Lung (tissue), 17 donors: ENCODE measurements at places on chromosomes 4 and X.

- DNase-seq: no peak
Observed at GRCh38 chr4:6435010-6435409, 37.4 kb downstream of the PPP2R2C start.

DNA sequence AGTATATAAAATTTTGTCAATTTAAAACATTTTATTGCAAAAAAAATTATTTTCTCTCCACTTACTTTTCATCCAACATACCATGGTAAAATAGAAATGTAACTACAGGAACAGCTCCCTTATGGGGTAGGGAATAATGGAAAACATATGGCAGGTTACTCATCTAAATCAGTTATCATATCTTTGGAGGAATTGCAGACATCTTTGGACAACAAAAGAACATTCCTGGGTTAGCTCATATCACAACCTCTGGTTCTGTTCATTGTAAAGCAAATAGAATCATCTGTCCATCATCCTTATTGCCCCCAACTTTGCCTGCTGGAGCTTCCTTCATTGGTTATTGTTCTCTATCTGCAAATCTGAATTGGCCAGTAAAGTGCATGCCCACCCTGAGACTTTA is 387.5 kb upstream of the GRID2 start:
- DNase-seq: no peak

DNA sequence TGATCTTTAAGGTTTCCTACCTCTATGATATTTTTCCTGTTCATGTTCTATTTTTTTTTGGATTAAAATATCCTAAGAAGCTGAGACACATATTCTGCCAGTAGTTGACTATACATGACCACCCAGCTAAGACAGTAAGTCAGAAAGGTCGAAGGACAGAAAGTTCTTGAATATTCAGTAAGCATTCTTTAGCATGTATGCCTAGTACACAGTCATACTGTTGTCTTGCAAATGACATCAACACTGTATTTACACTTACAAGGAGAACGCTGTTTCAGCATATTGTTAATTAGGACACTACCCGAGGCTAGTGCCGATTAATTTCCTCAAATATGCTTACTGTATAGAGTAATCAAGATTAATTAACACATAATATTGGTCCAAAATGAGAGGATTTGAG is 300.6 kb downstream of the STIM2 start:
- DNase-seq: no peak

DNA sequence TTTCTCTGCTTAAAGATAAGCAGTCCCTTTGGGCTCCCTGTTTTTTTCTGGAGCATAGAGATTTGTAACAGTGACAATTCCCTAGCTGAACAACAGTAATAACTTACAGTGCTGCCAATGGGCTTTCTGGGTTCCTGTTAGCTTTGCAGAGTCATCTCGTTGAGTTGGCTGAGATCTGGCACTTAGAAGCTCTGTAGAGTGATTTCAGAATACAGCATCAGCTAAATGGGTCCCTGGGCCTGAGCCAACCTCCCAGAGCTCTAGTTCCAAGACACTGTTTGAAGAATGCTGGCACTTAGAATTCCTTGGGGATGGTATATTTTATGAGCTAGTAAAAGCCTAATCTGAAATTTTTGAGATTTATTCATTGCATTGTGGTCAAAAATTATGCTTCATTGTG is 43.5 kb upstream of the SERTM2 start:
- DNase-seq: peak; percentile 55

- DNase-seq: no peak
Observed at GRCh38 chr4:168486912-168487281, 6.6 kb upstream of the DDX60L start.

GRCh38 chrX:97398030-97398551 is 514.4 kb downstream of the RPA4 start:
- DNase-seq: no peak

DNA sequence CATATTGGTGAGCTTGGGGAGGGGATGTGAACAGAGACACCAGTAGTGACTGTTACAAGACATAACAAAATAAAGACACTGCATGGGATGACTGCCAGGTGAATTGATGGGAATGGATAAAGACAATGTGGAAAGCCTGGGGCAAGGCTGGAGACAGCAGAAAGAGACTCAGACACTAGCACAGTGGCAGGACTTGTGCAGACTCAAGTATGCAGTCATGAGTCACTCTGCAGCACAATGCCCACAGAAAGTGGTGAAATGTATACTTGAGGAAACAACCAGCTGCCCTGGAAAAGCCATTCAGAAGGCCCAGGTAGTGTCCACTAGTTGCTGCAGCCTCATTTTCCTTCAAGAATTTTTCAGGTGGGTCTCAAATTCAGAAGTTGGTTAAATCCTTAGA is 452.3 kb downstream of the MID1IP1 start:
- DNase-seq: no peak

DNA sequence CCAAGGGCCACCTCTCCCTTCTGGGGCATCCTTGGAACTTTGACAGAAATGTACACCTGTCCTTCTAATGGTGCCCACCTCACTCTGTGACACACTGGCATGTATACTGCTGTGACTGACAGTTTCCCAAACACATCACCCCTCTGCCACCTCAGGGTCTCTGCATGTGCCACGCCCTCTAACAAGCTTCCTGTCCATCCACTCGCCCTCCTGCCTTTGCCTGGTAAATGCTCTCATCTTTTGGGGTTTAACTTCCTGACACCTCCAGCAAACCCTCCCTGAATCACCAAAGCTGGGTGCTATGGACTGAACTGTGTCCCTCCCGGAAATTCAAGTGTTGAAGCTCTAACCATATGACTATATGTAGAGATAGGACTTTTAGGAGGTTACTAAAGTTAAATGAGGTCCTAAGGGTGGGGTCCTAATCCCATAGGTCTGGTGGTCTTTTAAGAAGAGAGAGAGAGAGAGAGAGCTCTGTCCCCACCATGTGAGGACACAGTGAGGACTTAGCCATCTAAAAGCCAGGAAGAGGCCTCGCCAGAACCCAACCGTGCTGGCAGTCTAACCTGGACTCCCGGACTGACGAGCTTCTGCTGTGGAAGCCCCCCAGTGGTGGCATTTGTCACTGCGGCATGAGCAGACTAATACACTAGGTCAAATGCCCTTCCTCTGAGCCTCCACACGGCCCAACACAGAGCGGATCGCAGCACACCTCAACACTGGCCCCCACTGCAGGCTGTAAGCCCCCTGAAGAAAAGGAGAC is 95.6 kb downstream of the AFAP1 start:
- peak; percentile 78 for DNase-seq

DNA sequence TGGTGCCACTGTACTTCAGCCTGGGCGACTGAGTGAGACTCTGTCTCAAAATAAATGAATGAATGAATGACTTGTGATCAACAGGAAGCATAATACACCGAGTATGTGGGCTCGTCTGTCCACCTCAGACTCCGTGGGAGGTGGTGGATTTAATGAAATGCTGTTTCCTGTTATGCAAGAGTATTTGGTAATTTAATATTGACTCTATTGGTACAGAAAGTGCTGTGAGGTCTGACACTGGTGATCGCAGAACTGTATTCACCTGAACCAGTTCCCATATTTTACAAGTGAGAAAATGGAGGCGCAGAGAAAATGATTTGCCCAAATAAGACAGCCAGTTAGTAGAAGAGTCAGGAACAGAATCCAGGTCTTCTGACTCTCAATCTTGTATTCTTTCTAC is 423.3 kb downstream of the RAPGEF2 start:
- DNase-seq: no peak

- no peak for DNase-seq
Observed at GRCh38 chrX:152061557-152061956, 76.8 kb downstream of the MAGEA10 start.

GRCh38 chrX:63661676-63662075 is 123.3 kb downstream of the ARHGEF9 start:
- DNase-seq: no peak

DNA sequence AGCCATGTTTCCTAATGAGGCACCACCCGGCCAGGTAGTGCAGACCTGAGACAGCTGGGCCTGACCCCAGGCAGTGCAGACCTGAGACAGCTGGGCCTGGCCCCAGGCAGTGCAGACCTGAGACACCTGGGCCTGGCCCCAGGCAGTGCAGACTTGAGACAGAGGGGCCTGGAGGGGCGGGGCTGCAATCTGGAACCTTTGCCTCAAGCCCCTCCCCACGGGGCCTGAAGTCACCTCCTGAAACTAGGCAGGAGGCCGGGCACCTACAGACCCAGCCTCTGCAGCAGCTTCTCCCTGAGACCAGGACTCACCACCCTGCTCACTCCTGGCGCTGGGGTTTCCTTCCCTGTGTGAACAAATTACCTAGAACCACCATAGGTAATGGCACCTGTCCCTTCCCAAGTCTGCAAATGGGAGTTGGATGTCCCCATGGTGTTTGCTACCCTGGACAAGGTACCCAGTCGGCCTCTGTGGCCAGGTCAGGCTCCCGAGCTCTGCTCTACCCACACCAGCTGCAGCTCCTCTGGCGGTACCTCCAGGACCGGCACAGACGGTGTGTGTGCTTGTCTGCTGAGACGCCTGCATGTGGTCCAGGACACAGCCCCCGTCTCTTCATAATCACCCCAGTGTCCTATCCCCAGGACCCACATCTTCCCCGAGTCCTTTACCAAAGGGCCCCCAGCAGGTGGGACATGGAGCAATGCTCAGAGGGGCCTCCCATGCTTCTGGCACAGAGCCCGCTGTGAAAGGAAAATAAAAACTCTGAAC is 53.1 kb upstream of the C4orf50 start:
- no peak for DNase-seq

DNA sequence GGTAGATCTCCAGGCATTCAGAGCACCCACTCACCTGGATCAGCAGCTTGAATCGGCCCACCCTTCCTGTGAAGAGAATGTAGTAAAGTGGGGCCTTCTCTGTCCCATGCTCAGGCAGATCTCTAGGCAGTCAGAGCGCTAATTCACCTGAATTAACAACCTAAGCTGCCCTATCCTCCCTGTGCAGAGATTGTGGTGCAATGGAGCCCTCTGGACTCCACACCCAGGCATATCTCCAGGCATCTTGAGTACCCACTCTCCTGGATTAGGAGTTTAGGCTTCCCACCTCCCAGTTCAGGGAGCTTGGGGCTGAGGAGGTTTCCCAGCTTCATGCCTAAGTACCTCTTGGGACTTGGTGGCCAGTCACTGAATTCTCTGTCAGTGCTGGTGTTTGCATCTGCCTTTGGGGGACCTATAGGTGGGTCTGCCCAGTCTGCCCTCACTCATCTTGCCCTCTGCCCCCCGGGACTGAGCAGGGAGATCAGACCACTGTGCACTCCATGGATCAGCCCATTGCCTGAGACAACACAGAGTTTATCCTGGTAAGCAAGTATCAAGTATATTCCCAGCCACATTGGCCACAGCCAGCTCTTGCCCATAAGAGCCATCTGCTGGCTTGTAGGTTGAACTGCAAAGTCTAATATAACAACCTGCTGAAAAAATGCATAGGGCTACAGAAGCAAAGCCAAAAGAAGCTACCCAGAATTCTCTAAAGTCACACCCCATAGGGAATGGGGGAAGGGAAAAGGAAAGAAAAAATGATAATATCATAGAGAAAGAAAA is 372.9 kb downstream of the KLHL13 start:
- no peak for DNase-seq

DNA sequence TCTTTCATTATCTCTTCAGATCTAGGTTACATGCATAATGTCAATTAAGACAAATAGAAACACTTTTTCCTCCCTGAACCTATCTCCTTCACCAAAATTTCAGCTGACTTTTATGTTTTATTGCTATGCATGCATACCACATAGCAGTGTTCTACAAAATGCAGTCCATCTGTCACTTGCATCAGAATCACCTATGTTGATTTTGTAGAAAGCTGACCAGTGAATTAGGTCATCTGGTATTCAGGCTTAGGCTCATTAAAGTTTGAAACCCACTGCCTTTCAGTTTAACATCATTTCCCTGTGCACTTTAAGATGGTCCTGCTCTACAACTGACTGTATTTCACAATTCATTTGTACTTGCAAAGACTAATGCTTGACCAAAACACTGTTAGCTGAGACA is 277.9 kb downstream of the CFAP299 start:
- DNase-seq: no peak

DNA sequence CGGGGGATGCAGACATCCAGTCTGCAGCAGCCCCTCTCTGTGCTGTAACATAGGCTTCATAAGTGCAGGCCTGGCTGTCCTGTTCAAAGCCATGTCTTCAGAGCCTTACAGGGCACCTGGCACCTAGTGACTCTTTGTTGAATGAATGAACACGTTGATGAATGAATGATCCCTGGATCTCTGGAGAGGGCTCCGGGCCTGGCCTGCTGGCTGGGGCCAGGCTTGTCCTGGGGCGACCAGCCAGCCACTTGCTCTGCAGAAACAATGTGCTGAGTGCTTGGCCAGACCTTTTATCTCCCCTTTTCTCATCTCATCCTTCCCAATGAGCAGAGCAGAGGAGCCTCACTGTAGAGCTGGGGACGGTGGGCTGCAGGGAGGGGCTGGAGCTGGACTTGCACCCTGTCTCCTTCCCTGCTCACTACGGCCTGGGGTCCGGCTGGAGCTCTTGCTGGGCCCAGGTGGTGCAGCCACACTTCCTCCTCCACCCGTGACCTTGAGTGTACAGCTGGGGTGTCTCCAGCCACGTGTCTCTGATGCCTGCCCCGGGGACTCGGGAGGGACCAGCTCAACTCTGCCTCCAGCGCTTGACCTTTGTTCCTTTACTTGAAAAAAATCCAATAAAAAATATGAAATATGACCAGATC is 77.9 kb downstream of the PSAPL1 start:
- DNase-seq: no peak

- DNase-seq: no peak
Observed at GRCh38 chr4:146110871-146111485, 64.5 kb upstream of the LSM6 start.

DNA sequence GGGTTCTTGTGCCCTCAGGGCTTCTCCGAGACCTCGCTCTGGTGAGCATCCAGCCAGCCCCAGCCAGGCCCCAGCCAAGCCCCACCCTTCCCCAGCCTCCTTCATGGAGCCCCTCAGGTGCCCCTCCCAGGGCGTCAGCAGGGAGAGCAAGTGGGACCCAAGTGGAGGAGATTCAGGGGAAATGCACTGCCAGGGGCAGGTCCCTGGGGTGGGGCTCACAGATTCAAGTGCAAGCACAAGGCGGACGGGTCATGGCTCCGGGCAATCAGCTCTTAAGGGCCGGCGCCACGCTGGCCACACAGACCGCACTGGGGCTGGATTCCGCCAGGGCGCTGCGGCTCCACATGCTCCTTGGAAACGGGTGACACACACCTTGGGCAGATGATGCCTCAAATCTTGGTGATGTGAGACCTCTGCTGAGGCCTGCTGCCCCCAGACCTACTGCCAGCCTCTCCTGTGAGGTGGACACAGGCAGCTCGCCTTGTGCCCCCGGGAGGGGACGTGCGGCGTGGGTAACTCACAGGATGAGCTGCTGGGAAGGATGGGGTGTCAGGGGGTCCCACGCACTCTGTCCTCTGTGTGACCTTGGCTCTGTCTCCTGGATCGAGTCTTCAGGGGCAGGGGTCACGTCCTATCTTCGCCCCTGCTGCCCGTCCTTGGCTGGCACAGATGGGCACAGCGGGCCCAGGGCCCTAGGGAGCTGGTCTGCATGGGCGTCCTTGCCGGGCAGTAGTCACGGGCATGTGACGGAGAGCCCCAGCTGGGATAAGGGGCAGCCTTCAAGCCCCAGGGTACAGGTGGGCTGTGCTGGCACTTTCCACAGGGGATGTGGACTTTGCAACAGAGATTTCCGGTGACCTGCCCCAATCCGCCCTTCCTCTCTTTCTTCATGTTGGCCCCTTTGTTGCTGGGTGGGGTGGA is 17.1 kb downstream of the NAT8L start:
- DNase-seq: no peak
